ENCODE measurements at places on chromosomes 2 and 18. TPM values are rescaled to one million over a fixed set of nuclear protein-coding genes. Genes with fewer than 3 reads are reported as not detected.

DNA sequence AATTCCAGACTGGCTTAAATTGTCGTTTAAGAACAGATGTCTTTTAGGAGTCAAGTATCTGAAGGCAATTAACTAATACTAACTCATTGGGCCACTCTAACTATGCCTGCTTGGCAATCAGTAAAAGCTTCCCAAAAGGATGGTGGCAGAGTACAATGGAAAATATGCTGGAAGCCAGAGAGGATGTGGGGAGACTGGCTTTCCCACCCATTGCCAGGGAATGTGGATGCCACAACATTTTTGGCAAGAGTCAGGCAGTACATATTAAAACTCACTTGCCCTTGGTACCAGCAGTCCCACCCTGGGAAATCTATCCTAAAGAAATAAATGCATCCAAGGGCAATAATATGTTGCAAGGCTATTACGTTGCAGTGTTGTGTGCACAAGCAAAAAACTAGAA lies 74.0 kb upstream of the FZD7 start:
- H3K4me1 ChIP-seq: no peaks in the 10 kb centered on the region
- peaks cover 6% of the 10 kb centered on the region for H3K27me3 ChIP-seq
- no peak overlapping the region for H3K27ac ChIP-seq

GRCh38 chr18:23718243-23718720 lies 29.0 kb downstream of the LAMA3 start:
- no peaks in the 10 kb centered on the region for H3K27me3 ChIP-seq
- H3K27ac ChIP-seq: no peak overlapping the region
- no peaks in the 10 kb centered on the region for H3K36me3 ChIP-seq
- no peak for DNase-seq
- H3K4me3 ChIP-seq: no peak overlapping the region
- H3K4me1 ChIP-seq: peaks cover 4% of the 10 kb centered on the region

- no peak overlapping the region for H3K27ac ChIP-seq
- no peaks in the 10 kb centered on the region for H3K36me3 ChIP-seq
- no peak for DNase-seq
These were observed 401.9 kb downstream of the LNPK start for GRCh38 chr2:175599966-175600831.

- H3K4me3 ChIP-seq: no peak overlapping the region
- no peak for DNase-seq
- H3K27ac ChIP-seq: no peak overlapping the region
- H3K27me3 ChIP-seq: peaks cover 34% of the 10 kb centered on the region
- peaks cover 10% of the 10 kb centered on the region for H3K4me1 ChIP-seq
These were observed 4.2 kb downstream of the GAREM2 start for GRCh38 chr2:26177122-26177521.

DNA sequence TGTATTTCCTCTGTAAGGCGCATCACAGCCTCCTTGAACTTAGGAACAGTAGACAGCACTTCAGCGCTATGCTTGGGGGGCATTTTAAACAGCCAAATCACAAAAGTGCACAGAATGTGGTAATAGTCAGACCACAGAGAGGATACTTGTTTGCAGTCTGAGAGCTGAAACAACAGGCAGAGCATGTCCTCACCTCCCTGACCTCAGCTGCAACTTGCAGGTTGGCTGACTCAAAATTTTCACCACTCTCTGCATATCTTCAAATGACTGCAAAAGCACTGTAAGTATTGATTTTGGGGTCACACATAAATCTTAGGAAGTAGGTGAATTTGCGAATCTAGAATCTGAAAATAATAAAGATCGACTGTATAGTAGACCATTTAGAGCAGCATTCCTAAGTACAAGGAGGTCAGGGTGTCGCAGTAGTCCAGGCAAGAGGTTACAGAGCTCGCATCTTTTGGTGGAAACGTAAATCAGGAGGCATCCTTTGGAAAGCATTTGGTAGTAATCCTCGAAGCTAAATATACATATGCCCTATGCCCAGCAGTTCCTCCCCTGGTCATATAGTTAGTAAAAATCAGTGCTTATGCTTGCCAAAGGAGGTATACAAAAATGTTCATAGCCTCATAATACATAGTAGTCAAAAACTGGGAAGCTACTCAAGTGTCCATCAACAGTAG lies 108.2 kb upstream of the MYCN start:
- H3K36me3 ChIP-seq: no peaks in the 10 kb centered on the region
- H3K27ac ChIP-seq: no peak overlapping the region
- H3K27me3 ChIP-seq: peaks cover 1% of the 10 kb centered on the region
- no peak for DNase-seq
- no peak overlapping the region for H3K4me3 ChIP-seq

GRCh38 chr2:163731735-163732134 lies 4.1 kb downstream of the FIGN start:
- DNase-seq: no peak
- peaks cover 8% of the 10 kb centered on the region for H3K27me3 ChIP-seq
- no peaks in the 10 kb centered on the region for H3K36me3 ChIP-seq
- no peak overlapping the region for H3K4me3 ChIP-seq
- H3K4me1 ChIP-seq: peaks cover 4% of the 10 kb centered on the region

DNA sequence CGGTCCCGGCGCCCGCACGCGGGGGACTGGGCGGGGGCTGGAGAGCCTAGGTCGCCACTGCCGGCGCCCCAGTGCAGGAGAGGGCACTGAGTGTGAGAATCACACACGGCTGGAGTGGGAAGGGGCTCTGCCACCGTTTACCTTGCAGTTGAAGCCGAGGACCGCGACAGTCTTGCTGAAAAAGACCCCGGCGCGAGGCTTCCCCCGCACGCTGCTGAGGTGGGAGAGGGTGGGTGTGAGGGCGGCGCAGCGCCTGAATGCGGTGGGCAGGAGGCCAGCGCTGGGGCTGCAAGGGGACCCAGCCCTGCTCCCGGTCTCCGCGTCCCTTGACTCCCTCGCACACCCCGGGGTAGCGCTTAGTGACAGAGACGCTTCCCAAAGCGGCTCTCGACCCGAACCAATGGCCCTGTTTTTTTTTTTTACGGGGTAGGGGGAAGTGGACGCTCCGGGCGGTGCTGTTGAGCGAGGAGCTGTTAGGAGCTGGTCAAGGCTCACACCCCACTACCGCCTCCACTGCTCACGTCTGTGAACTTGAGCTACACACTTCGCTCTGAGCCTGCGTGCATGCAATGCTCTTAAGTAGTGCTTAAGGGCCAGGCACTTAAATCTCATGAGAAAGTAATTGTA lies 794 bp downstream of the NOTO start:
- peaks cover 7% of the 10 kb centered on the region for H3K4me1 ChIP-seq
- no peak overlapping the region for H3K4me3 ChIP-seq
- H3K27ac ChIP-seq: no peak overlapping the region
- H3K27me3 ChIP-seq: peaks cover 44% of the 10 kb centered on the region

GRCh38 chr2:219959471-219959870 lies 332.0 kb downstream of the SLC4A3 start:
- H3K36me3 ChIP-seq: no peaks in the 10 kb centered on the region
- H3K27ac ChIP-seq: no peak overlapping the region
- H3K27me3 ChIP-seq: no peaks in the 10 kb centered on the region
- no peaks in the 10 kb centered on the region for H3K4me1 ChIP-seq
- no peak for DNase-seq

- H3K36me3 ChIP-seq: no peaks in the 10 kb centered on the region
- no peak for DNase-seq
- H3K27me3 ChIP-seq: peaks cover 3% of the 10 kb centered on the region
These were observed 189.7 kb downstream of the TWIST2 start for GRCh38 chr2:239037559-239037910.

- H3K4me3 ChIP-seq: no peak overlapping the region
- DNase-seq: no peak
- no peaks in the 10 kb centered on the region for H3K36me3 ChIP-seq
- no peaks in the 10 kb centered on the region for H3K27me3 ChIP-seq
- no peaks in the 10 kb centered on the region for H3K4me1 ChIP-seq
These were observed 20.9 kb upstream of the CFAP36 start for GRCh38 chr2:55498582-55498981.

- no peaks in the 10 kb centered on the region for H3K36me3 ChIP-seq
- DNase-seq: no peak
- H3K4me3 ChIP-seq: no peak overlapping the region
- no peak overlapping the region for H3K27ac ChIP-seq
These were observed 212.2 kb downstream of the FHOD3 start for GRCh38 chr18:36509646-36510197.

DNA sequence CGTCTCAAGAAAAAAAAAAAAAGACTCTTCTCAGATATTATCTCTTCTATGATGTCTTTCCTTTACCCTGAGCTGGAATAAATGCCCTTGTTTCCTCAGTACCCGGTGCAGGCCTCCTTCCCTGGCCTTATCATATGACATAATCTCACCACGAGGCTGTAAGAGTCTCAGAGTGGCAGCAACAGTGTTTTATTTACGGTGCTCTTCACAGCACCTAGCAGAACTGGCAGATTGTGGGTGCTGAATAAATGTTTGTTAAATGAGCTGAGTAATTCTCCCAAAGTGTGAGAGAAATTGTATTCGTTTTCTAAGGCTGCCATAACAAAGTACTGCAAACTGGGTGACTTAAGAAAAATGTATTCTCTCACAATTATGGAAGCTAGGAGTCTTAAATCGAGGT lies 82.8 kb upstream of the CD28 start:
- no peak for DNase-seq
- H3K27ac ChIP-seq: no peak overlapping the region
- no peaks in the 10 kb centered on the region for H3K27me3 ChIP-seq
- peaks cover 6% of the 10 kb centered on the region for H3K4me1 ChIP-seq

GRCh38 chr2:111186121-111186715 lies 65.5 kb downstream of the BCL2L11 start:
- peaks cover 3% of the 10 kb centered on the region for H3K27me3 ChIP-seq
- no peak overlapping the region for H3K27ac ChIP-seq
- DNase-seq: no peak
- H3K36me3 ChIP-seq: no peaks in the 10 kb centered on the region
- H3K4me1 ChIP-seq: no peaks in the 10 kb centered on the region
- no peak overlapping the region for H3K4me3 ChIP-seq

DNA sequence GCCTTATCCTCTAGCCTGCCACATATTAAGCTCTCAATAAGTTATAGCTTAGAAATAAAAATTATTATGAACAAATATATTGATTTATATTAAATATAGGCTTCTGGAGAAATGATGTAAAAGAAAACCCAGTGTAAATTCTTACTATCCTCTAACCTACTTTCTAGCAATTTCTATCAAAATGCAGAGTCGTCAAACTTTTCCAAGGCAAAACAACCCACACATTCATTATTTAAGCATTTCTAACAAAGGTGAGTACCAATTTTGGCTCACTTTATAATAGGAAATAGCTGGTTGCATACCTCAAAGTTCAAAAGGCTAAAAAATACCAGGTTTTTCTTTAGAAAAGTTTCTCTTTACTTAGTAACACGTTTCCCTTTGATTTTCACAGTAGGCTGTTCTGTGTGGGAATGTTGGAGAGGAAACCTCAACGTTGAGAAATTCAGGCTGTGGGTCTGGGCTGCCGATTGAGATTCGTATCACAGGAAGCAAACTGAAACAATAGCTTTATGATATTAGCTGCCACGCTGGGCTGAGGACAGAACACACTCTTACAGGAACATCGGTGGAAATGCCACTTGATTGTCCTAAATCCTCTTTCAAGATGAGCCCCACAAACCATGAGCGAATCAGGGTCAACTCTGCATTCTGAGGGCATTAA lies 53.0 kb downstream of the EPAS1 start:
- H3K27me3 ChIP-seq: no peaks in the 10 kb centered on the region
- peaks cover 4% of the 10 kb centered on the region for H3K36me3 ChIP-seq
- peak overlapping the region; percentile 91 for H3K27ac ChIP-seq
- DNase-seq: no peak
- H3K4me3 ChIP-seq: no peak overlapping the region

DNA sequence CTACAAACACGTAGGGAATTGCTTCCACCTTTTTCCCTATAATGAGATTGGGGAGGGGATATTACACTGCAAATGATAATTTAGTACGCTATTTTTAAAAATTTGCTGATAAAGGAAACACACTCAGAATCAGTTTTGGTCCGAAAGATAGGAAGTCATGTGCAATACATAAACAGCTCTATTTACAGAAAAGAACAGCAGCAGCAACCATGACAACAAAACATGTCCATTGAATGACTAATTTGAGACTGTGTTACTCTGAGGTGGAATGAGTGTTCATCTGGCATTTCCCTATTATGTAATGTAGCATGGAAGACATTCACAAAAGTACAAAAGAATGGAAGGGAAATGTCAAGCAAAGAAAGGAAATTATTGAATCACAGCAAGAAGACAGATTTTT lies 337.2 kb downstream of the NBAS start:
- no peak overlapping the region for H3K27ac ChIP-seq
- no peak overlapping the region for H3K4me3 ChIP-seq
- DNase-seq: no peak
- no peaks in the 10 kb centered on the region for H3K27me3 ChIP-seq
- peaks cover 43% of the 10 kb centered on the region for H3K36me3 ChIP-seq
- H3K4me1 ChIP-seq: no peaks in the 10 kb centered on the region

GRCh38 chr2:236702657-236703372 lies 133.2 kb downstream of the ACKR3 start:
- no peaks in the 10 kb centered on the region for H3K27me3 ChIP-seq
- DNase-seq: no peak
- H3K27ac ChIP-seq: no peak overlapping the region

- no peak for DNase-seq
- no peaks in the 10 kb centered on the region for H3K4me1 ChIP-seq
- H3K36me3 ChIP-seq: no peaks in the 10 kb centered on the region
These were observed 50.3 kb downstream of the MTERF4 start for GRCh38 chr2:241051578-241052487.

GRCh38 chr2:66699793-66700676 lies 265.1 kb downstream of the MEIS1 start:
- H3K27me3 ChIP-seq: no peaks in the 10 kb centered on the region
- no peak overlapping the region for H3K4me3 ChIP-seq
- DNase-seq: no peak
- H3K27ac ChIP-seq: no peak overlapping the region
- H3K36me3 ChIP-seq: no peaks in the 10 kb centered on the region

GRCh38 chr2:126638746-126639145 lies 17.2 kb upstream of the GYPC start:
- H3K4me3 ChIP-seq: no peak overlapping the region
- no peaks in the 10 kb centered on the region for H3K36me3 ChIP-seq
- H3K27ac ChIP-seq: no peak overlapping the region
- no peaks in the 10 kb centered on the region for H3K4me1 ChIP-seq
- no peak for DNase-seq

The GDF7 gene
- 0.05 TPM for total RNA-seq

The RASGRP3 gene
- 1.9 TPM for total RNA-seq

The OBSL1 gene
- 0.94 TPM for total RNA-seq

The C2orf78 gene
- not detected for total RNA-seq

The ALPP gene
- total RNA-seq: not detected

The RGPD4 gene
- not detected for total RNA-seq

The MAP3K19 gene
- total RNA-seq: not detected

The SERPINB2 gene
- not detected for total RNA-seq

The IMMT gene
- total RNA-seq: 172 TPM

The DES gene
- not detected for total RNA-seq

The LAMA3 gene
- 0.07 TPM for total RNA-seq

The GLI2 gene
- not detected for total RNA-seq
